Stimulated activated CD8-positive, alpha-beta memory T cell treated with anti-CD3 and anti-CD28 coated beads, Interleukin-15, amount 100 ng/mL, for 1 hour (primary cell): ENCODE measurements at places on chromosomes 4 and X.

DNA sequence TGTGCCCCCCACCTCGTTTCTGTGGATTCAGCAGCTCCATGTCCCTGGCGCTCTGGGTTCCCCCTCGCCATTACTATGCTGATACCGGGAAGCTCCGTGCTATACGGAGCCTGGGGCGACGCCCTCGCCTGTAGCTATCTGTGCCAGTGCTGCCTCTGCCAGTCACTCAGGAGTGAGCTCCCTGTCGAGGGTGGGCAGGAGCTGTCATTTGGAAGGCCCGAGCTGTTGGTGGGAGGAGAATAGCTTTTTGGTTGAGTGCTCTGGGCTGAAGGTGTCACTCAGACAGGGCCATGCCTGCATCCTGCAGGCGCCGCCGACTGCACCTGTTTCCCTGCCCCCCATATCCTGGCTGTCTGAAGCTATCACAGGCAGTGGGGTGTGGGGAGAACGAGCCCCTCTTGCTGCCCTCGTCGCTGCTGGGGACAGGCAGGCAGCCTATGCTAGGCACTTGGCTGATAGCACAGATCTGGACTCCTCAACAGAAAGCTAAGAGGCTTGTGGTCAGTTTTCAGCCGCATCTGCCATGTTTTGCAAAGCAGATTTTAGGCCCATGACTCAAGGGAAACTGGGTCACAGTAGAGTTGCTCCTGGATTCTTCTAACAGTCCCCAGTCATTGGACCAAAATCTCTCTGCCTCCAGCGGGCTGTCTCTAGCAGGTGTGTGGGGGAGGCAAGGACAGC, 31.8 kb downstream of the CPLX1 start:
- DNase-seq, result no peak

- DNase-seq, result no peak
Observed at GRCh38 chrX:68634649-68635227, 12.7 kb upstream of the STARD8 start.

GRCh38 chr4:10106421-10107039, 10.1 kb downstream of the WDR1 start:
- DNase-seq, result peak; percentile 54

- DNase-seq, result no peak
Observed at GRCh38 chrX:132491191-132491590, 2.4 kb upstream of the MBNL3 start.

DNA sequence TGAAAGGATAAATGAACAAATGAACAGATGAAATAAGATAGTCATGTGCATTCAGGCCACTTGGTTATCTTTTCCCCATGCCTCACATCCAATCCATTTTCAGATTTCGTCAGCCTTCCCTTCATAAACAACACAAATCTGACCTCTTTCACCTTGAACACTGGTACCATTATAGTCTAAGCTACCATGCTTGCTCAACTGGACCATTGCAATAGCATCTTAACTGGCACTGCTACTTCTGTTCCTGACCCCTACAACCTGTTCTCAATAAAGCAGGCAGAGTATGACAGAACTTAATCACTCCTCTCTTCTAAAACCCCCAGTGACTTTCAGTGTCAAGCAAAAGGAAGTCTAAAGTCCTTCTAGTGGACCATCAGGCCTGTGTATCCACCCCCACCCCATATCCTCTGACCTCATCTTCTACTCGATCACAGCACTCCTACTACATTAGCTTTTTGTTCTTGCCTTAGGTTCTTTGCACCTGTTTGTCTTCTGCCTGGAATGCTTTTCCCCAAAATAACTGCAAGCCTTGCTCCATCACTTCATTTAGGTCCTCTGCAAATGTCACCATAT, 40.7 kb downstream of the LARP7 start:
- DNase-seq, result no peak

GRCh38 chr4:99803566-99804101, 13.0 kb upstream of the DAPP1 start:
- DNase-seq, result no peak

DNA sequence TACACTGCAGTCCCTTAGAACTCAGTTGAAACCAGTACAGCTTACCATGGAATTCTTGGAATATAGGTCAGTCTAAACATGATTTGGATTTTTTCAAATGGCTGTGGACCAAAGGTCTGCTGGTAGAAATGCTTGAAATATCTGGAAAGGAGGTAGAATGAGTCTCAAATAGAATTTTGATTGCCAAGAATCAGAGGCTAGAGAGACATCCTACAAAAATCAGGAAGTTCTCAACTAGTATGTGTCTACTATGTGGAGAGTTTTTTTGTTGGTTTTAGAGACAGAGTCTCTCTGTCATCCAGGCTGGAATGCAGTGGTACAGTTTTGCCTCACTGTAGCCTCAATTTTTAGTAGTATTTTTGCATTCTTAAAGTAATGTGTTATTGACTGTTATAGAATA, 53.6 kb downstream of the PAQR3 start:
- DNase-seq, result no peak

- no peak for DNase-seq
Observed at GRCh38 chrX:40097141-40097503, 636 bp downstream of the BCOR start.

GRCh38 chr4:182748283-182748682, 168.9 kb downstream of the DCTD start:
- DNase-seq, result no peak

GRCh38 chr4:23888421-23889319, 1.2 kb downstream of the PPARGC1A start:
- DNase-seq, result no peak

DNA sequence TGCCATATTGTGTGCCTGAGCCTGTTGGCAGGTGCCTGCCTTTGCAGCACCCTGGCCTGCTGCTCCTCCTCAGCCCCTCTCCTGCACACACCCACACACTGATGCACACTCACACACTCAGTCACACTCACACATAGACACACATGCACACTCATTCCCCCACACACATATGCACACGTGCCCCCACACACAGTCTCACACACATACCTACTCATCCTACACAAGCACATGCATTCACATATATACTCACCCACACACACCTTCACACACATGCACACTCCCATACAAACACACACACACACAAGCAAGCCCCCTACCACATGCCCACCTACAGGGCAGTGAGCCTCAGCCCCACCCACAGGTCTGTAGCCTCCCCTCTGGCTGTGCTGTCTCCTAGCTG, 245.0 kb downstream of the EVC2 start:
- no peak for DNase-seq

DNA sequence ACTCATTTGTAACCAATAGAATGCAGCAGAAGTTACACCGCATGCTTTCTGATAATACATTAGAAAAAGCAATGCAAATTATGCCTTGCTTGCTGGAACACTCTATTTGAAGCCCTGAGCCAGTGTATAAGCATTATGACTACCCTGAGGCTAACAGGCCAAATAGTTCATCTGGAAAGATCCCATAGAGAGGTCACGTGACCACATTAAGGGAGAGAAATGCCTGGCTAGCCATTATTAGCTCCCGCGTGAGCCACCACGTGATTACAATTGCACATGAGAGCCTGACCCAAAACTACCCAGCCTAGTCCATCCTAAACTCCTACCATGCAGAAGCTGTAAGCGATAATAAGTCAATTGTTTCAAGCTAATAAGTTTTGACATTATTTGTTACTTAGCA, 472.9 kb upstream of the GALNTL6 start:
- no peak for DNase-seq

GRCh38 chrX:12225107-12225506, 86.8 kb downstream of the FRMPD4 start:
- DNase-seq, result no peak

DNA sequence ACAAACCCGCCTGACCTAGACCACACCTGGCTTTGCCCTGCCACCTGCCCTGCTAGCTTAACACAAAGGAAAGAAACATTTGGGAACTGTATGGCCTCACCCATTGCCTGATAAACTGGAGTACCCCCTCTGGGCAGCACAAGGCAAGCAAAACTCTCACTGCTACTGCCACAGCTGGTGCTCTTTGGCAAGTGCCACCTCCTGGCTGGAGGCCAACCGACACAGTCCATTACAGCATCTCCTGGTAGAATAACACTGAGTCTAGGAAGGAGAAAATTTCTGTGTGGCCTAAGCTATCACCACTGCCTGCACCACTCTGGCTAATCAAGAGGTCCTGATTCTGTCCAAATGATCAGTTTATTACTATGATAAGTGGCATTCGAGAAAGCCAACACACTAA, 18.9 kb upstream of the SPANXN3 start:
- DNase-seq, result no peak

GRCh38 chrX:74458736-74459135, 37.4 kb downstream of the SLC16A2 start:
- no peak for DNase-seq

- DNase-seq, result no peak
Observed at GRCh38 chrX:2967998-2968909, 38.1 kb upstream of the ARSH start.

DNA sequence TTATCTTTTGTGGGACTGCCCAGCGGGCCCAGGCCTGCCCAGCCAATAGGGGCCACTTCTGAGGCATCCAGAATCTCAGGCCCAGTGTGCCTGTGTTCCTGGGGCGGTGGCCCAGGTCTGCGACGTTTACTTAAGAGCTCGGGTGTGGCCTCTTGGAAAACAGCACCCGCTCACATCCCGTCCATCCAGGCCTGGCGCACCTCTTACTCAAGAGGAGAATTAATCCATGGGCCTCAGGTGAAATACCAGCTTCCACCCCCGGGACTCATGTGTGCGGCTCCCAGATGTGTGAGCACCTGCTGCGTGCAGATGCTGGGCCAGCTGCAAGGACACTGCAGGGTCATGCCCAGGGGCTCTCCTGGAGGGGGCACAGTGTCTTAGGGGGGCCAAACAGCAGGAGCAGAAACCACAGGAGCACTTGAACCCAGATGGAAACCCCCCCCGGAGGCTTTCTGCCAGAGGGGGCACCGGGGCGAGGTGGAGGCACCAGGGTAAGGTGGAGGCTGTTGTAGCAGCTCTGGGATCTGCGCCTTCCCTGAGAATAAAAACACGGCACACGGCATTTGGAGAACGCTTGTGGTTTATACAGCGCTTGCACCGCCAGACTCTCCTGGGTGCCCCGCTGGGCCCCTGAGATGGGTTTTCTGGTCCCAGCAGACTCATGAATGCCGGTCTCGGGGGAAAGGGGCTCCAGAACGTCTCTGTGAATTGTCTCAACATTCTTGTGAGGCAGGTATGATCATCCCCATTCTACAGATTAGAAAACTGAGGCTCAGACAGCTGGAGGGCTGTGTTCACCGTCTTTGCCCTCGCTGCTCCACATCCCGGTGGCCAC, 2.8 kb downstream of the PSAPL1 start:
- no peak for DNase-seq

DNA sequence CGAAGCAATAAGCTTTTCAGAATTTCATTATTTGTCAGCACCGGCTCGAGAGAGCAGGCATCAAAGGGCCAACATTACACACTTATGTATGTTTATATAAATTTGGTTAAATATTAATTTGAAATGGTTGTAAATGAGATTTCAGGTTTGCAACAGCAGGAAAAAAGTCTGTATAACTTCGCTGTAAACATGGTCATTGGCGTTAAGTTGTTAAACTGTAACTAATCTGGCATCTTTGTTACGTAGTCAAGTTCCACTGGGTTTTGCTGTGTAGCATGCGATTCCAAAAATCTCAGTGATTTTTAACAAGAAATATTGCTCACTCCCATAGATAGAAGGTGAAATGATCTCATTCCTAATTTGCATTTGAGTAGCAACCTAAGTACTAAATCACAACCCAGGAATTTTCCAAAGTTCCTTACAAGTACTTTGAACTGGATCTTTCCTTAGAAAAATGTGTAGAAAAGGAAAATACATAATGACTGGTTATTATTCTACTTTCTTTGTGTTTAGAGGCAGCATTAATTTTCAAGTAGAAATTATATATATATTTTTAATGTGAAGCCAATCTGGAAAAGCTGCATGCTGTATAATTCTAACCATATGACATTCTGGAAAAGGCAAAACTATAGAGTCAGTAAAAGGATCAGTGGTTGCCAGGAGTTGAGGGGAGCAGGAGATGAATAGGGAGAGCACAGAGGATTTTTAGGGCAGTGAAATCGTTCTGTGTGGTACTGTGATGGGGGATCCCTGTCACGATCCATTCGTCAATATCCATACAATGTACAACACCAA, 222.1 kb downstream of the CBR4 start:
- DNase-seq, result no peak

- DNase-seq, result no peak
Observed at GRCh38 chr4:153413842-153414241, 52.3 kb upstream of the TMEM131L start.

DNA sequence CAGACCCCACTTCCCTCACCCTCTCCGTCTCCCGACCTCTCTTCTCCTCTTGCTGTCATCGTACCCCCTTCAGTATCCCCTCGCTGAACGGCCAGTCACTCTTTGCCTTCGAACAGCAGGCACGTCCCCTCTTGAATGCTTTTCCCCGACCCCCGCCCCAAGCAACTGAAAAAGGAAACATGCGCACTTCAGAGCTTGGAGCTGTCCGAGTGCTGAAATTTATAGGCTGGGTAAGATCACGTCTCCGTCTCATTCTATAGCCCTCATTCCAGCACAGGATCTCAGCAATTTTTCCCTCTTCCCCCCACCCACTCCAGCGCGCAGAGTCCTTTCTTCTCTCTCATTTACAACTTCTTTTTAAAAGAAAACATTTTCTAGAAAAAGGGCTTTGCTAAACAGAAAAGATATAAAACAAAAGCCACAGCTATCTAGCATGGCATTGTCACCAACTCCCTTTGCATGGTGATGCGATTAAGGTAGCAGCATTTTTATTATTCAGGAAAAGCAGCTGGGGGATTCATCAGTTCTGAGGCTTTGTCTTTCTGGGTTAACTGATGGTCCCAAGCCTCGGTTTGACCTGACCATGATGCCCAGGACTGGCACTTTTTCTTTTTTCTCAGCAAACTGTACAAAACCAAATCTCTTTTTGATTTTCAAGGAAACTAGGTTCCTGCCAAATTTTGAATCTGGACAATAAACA, at the start of gene GLRA2:
GLRA2 (plus strand) TSS at position 247 of the 700 bp plus-strand sequence. CDS start 522 bp downstream, outside the sequence.
- DNase-seq, result no peak

GRCh38 chr4:128298852-128299251, 11.2 kb upstream of the PGRMC2 start:
- DNase-seq, result no peak

GRCh38 chr4:112199041-112199440, 32.5 kb upstream of the AP1AR start:
- no peak for DNase-seq

- DNase-seq, result no peak
Observed at GRCh38 chr4:142121448-142122350, 485.3 kb downstream of the IL15 start.

DNA sequence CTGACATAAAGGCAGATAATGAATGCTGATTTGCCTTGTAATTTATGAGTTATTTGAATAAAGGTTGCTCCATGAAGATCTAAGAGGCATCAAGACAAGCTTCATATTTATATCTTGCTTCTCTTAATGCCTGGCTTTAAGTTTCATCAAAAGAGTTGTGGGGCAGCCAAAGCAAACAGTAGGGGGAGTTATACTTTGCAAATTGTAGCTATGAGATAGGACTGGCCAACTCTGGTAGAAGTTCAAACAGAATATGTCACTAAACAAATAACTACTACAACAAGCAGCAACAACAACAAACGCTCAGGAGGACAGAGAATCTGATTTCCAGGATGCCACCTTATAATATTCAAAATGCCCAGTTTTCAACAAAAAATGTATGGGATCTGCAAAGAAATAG, 69.1 kb upstream of the PLAC1 start:
- no peak for DNase-seq

- no peak for DNase-seq
Observed at GRCh38 chr4:60128888-60129287, 1071.2 kb upstream of the ADGRL3 start.
